Mammary microvascular endothelial cell (primary cell): ENCODE measurements at places on chromosomes 2 and 18. TPM values are rescaled to one million over a fixed set of nuclear protein-coding genes. Genes with fewer than 3 reads are reported as not detected.

TEX44 gene
- total RNA-seq: not detected in 2 replicates

ALK gene
- not detected in 2 replicates for total RNA-seq

RAPGEF4 gene
- 7.2 and 12.8 TPM in 2 replicates for total RNA-seq

STPG4 gene
- 0.33 TPM in 1 of 2 replicates, not detected in the other for total RNA-seq

ASPRV1 gene
- total RNA-seq: 0.10 and 0.20 TPM in 2 replicates

UPP2 gene
- total RNA-seq: not detected in 2 replicates

TNFRSF11A gene
- total RNA-seq: 3.6 and 6.2 TPM in 2 replicates

LYG2 gene
- not detected in 2 replicates for total RNA-seq

RNF152 gene
- 5.9 TPM in 2 replicates for total RNA-seq

ZNG1B gene
- 13.0 and 27.8 TPM in 2 replicates for total RNA-seq

CXCR4 gene
- 17.1 and 17.2 TPM in 2 replicates for total RNA-seq

GALNT14 gene
- total RNA-seq: 2.1 and 5.9 TPM in 2 replicates

C1QL2 gene
- total RNA-seq: not detected in 2 replicates

SLC11A1 gene
- under 0.01 and 0.05 TPM in 2 replicates for total RNA-seq

TUBA3D gene
- total RNA-seq: not detected in 2 replicates

TYMS gene
- total RNA-seq: 86.5 and 95.8 TPM in 2 replicates

CCDC68 gene
- 5.3 and 5.9 TPM in 2 replicates for total RNA-seq

ARHGAP15 gene
- total RNA-seq: not detected in 2 replicates

PROC gene
- total RNA-seq: not detected in 2 replicates

STK17B gene
- total RNA-seq: 8.1 and 8.5 TPM in 2 replicates

SULT1C4 gene
- total RNA-seq: 4.1 and 6.7 TPM in 2 replicates

DOK6 gene
- under 0.01 TPM in 1 of 2 replicates, not detected in the other for total RNA-seq

SP9 gene
- total RNA-seq: not detected in 2 replicates

ACSL3 gene
- total RNA-seq: 93.1 and 95.2 TPM in 2 replicates

ZNF385B gene
- total RNA-seq: not detected in 2 replicates

REG1B gene
- total RNA-seq: not detected in 2 replicates
